ENCODE measurements at places on chromosomes 12 and 14.

- DNase-seq = no peak
Observed at GRCh38 chr12:131011165-131012079, 57.7 kb downstream of the ADGRD1 start.

GRCh38 chr12:132140501-132140900 is 3.6 kb downstream of the DDX51 start:
- DNase-seq = no peak

GRCh38 chr12:47017901-47018475 is 61.4 kb upstream of the PCED1B start:
- DNase-seq = no peak

GRCh38 chr12:120941846-120942405 is 36.4 kb upstream of the HNF1A start:
- DNase-seq = no peak

- DNase-seq = no peak
Observed at GRCh38 chr14:72607386-72608130, 286.3 kb downstream of the DPF3 start.

GRCh38 chr14:79783041-79783440 is 428.3 kb downstream of the DIO2 start:
- DNase-seq = no peak

GRCh38 chr14:48323665-48324064 is 648.3 kb upstream of the MDGA2 start:
- no peak for DNase-seq

- no peak for DNase-seq
Observed at GRCh38 chr14:64689289-64689688, 14.9 kb upstream of the PLEKHG3 start.

- no peak for DNase-seq
Observed at GRCh38 chr14:71438684-71439083, 493.5 kb upstream of the RGS6 start.

DNA sequence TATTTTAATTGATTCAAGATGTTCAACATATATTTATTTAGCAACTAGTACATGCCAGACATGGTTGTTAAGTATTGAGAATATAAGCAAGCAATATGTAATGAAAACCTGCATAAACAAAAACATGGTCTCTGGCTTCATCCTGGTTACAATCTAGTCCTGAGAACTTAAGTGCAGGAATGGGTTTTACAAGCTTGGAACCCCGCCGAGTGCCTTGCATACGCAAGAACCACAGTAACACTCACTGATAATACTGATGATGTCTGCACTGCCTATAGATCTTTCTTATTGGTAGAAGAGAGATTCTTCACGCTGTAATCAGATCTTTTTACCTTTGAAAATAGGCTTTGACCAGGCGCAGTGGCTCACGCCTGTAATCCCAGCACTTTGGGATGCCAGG is 22.9 kb upstream of the CALM1 start:
- DNase-seq = no peak

DNA sequence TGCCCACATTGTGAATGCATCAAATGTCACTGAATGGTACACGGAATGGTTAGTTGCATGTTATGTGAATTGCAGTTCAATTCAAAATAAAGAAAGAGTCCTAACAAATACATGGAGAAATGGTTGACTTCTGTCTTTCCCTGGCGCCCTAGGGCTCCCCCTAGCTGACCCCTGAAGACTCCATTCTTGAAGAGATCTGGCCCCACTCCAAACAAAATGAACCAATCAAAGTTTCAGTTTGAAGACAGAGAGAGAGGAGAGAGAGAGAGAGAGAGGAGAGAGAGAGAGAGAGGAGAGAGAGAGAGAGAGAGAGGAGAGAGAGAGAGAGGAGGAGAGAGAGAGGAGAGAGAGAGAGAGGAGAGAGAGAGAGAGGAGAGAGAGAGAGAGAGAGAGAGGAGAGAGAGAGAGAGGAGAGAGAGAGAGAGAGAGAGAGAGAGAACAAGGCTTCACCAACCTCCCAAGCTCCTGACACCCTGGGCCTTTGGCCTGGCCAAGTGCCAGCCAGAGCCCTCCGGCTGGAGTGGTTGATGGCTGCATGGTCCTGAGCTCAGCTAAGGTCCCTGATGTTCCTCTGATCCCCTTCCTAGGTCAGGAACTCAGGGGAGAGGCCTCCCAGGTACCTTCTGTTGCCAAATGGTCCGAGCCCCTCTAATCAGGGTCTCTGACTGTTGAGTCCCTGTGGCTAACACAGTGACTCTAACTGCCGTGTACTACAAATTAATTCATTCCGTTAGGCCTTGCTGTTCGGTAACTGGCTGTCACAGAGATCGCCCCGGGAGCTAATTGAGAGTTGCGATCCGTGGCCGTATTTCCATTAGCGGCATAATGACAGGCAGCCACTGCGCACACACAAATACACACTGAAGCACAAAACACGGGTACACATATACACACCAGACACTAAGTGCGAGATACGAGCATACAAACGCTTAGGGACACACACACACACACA is 188.8 kb downstream of the ESRRB start:
- DNase-seq = no peak

DNA sequence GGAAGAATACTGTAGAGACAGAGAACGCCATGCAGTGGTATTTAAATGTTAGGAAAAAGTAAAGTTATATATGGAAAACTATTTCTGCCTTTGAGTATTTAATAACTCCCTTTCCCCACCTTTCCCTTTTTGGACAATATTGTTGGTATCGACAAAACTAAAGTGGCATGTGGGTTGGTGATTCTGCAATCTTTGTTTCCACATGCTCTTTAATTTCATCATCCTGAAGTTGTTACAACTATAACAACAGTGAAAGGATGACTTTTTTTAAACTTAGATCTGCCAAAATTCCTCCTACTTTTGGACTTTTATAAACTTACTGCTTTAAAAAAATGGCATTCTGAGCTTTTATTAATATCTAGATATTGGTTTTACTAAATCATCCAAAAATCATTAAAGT is 25.3 kb downstream of the TTC8 start:
- DNase-seq = no peak

DNA sequence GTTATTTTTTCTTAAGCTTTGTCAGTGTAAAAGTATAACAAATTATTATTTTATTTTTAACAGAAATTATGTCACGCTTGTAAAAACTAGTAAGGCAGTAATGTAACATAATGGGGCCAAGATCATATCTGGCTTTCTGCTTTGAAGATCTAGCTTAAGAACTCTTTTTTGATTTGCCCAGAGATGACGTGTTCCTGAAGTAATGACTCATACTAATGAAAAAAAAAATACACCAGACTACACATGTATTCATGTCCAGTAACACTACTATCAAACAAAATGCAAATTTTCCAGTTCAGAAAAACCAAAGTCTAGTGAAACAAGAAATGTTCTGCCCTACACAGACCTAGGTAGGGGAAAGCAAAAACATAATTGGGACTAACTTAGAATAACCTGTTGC is 432.2 kb upstream of the ATXN7L3B start:
- no peak for DNase-seq

DNA sequence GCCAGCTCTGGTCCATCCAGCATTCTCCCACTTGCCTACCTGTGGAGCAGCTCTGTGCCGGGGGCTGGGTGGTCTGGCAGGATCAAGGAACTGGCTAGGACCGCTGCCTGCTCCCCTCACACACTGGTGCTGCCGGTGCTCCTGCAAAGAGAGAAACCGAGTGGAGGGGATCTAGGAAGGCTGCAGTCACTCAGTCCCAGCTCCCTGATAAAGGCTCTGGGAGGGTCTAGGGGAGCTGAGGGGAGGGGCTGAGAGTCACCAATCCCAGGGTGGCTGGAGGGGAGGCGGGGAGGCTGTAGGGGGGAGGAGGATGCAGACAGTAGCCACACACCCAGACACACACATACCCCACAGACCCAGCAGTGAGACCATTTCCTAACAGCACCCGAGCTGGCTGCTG is at the start of gene TAC3:
TAC3 (minus strand) TSS at position 182 of the 400 bp plus-strand sequence. CDS start 732 bp downstream, outside the sequence.
- DNase-seq = no peak

GRCh38 chr12:26832822-26833742 is at the start of gene ITPR2:
ITPR2 (minus strand) TSS chr12:26833194; CDS start chr12:26832781, 413 bp downstream.
- DNase-seq = no peak

DNA sequence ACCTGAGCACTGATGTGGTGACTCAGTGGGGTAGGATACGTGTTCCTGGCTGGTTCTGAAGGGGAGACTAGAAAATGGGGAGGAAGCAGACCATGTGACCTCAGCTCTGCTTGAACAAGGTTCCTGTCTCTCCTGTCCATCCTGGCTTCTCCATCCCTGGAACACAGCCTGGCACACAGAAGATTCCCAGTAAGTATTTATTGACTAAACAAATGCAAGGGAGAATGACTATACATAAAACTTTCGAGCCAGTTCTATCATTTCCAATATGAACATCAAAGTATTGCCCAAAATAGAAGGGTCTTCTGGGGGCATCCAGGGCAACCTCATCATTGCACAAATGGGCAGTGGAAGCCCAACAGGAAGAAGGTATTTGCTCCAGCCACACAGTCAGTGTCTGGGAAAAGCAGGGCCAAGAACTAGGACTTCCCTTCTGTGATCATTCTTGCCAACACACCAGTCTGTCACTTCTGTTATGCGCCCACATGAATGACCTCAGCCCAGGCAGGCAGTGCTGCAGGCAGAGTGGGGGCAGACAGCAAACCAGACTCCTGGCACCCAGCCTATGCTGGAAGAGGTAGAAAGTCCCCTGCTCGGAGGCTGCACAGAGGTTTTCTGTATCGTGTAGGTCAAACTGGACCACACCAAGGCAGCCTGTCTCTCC is 5.6 kb upstream of the SERPINA9 start:
- no peak for DNase-seq

- no peak for DNase-seq
Observed at GRCh38 chr14:89388853-89389252, 28.2 kb downstream of the FOXN3 start.

DNA sequence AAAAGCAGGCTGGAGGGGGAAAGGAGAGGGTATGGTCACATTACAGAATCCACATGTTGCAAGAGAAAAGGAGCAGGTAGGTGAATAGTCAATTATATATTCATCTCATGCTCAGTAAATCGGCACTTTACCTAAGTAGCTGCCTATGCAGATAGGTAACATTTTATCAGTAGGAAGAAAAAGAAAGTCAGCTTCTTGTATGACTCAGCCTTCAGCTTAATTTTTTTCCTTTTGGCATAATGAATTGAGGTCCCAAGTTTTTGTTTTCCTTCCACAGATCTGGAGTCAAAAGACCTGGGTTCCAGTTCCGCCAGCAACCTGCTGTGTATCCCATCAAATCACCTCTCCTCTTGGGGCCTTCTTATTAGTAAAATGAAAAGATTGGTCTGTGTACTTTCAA is 6.0 kb upstream of the ACSM4 start:
- DNase-seq = no peak

DNA sequence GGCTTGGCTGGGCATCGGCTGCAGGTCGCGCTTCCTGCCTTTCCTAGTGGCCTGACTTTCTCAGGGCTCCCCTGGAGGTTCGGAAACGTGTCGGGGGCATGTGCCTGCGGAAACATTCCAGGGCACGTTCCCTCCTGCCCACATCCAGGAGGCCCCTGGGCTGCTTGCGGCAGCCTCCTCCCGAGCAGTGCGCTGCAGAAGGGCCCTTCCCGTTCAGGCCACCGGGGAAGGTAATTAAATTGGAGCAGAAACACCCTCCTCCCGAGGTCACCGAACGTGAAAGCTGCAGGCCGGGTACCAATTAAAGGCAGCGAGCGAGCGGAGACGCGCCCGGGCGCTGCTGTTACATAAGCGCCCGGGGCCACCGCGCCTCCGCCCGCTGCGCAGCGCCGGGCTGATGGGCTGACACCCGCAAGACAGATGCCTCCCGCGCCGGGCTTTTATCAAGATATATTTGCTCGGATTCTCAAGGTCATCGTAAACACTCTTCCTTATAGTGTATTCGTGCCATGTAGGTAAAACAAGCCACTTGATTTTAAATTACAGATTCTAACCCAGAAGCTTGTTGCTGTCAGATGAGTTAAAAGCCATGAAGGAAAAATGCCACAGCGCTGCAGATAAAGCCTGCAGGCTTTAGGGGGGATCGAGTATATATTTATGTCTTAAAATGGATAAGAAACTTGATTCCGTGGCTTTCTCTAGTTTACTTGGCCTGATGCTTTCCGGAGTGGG is 31.4 kb downstream of the SSPN start:
- no peak for DNase-seq

DNA sequence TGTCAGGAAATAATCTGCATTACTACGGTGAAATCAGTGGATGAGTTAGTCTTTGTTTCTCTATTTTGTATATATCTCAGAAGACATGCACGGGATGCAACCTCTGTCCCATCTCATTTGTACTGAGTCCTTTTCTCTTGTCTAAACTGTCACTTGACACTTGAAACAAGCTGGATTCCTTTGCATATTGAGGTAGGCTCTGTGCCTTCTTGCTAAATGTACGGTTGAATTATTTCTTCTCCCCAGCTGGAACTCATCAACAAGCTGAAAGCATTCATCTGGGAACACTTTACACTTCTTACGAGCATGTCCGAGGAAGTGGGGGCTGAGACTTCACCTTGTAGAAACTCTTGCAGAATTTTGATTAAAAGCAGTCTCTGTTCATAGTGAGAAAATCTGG is 119.5 kb downstream of the VEZT start:
- no peak for DNase-seq

- DNase-seq = no peak
Observed at GRCh38 chr12:12890543-12891079, 751 bp upstream of the GPRC5A start.

GRCh38 chr12:59155448-59155847 is 235.1 kb upstream of the LRIG3 start:
- no peak for DNase-seq

DNA sequence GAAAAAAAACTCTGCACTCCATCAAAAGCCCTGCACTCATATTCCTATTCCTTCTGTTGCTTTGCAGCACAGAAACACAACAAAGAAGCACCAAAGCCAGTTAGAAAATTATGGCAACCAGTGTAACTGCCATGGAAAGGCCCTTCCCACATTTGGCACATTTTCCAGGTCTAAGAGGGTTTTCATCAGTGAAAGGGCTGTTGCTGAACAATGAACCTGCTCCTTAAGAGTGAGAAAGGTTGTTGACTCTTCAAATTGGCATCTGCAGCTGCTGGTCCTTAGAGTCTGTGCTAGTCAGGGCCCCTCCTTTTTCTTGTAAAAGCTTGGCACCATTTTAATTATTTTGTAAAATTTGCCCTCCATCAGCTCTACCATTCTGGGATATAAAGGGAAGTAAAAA is 378.7 kb upstream of the KITLG start:
- no peak for DNase-seq

Data from glomerular endothelial cell (primary cell).